ENCODE measurements at places on chromosomes 5 and 9. TPM values are rescaled to one million over a fixed set of nuclear protein-coding genes. Genes with fewer than 3 reads are reported as not detected.

The PIP5K1B gene
- total RNA-seq, result 0.47 TPM

The TMOD1 gene
- total RNA-seq, result 3.7 TPM

The PCDHGA1 gene
- 0.10 TPM for total RNA-seq

The SPDL1 gene
- total RNA-seq, result 11.5 TPM

The STK32A gene
- total RNA-seq, result not detected

DNA sequence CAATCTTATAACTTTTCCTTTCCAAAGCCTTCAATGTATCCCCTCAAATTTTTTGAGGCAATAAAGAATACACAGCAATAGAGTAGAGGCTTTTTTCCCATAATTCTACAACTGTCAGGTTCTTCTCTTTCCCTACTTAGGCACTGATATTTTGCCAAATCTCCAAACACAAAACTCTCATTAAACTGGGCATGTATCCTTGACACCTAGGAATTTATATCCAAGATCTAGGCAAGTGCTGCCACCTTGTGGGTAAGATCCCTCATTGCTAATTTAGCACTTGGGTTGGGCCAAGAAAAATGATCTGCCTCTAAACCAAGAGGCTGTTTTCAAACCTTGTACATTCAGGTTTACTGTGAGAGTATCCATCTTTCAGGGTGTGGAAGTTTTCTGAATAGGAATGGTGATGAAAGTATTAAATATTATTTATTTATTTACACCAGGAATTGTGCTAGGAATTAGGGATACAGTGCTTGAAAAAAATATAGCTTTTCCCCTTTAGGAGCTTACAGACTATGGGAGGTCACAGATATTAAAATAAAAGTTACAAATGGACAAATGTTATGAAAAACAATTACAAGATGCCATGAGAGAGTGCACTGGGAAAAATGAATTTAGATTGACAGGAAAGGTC is 17.6 kb downstream of the TSTD2 start:
- peak; percentile 74 for DNase-seq

DNA sequence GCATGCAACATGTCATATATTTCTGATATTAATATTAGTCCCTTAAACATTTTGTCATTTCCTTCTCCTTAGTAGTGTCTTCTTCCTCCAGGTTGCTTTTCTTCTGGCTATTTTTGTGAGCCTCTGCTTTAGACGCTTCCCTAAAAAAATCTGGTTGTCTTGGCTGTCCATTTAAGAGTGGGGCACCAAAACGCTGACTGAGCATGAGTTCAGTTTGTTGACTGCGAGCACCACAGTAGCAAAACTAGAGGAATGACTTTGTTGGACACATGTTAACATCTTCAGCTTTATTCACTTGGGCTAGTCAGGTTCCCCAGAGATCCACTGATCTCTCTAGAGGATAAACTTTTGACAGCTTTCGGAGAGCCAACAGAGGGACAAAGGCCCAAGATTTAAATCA is 19.3 kb upstream of the TEK start:
- no peak for DNase-seq

DNA sequence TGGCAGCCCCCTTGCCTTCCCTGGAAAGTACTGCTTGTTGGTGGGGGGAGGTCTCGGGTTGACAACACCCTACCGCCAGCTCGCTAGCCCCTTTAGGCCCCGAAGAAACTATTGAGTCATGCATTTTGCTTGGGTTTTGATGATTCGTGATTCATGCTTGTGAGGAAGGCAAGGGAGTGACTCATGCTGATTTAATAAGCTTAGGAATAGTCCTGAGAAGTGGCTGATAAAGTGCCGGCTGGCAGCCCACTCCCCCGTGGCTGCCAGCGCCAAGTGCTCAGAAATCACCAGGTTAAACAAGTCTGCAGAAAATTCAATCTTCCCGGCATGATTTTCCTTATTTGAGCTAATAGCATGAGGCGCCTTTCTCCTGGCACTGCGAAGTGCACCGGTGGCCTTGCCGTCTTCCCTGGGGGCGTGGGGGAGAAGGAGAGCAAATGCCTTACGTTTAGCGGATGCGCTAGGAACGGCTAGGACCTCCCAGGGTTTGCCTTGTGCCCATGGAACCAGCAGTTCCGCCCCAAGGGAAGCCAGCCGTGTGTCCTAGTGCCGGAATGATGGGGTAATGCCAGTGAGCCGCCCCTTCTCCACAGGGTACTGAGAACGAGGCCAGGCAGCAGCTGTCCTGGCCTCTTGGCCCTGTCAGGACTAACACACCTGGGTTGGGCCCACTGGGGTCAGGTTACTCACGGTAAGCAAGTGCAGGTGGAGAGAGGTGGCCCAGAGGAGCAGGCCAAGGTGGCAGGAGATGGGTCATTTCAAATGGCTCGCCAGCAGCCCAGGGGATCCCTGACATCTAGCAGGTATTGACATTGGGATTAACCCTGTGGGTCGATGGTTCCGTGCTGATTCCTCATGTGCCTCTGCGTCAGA is 151.9 kb downstream of the MACROH2A1 start:
- no peak for DNase-seq

- no peak for DNase-seq
Observed at GRCh38 chr5:97118261-97119006, 24.0 kb downstream of the LIX1 start.

DNA sequence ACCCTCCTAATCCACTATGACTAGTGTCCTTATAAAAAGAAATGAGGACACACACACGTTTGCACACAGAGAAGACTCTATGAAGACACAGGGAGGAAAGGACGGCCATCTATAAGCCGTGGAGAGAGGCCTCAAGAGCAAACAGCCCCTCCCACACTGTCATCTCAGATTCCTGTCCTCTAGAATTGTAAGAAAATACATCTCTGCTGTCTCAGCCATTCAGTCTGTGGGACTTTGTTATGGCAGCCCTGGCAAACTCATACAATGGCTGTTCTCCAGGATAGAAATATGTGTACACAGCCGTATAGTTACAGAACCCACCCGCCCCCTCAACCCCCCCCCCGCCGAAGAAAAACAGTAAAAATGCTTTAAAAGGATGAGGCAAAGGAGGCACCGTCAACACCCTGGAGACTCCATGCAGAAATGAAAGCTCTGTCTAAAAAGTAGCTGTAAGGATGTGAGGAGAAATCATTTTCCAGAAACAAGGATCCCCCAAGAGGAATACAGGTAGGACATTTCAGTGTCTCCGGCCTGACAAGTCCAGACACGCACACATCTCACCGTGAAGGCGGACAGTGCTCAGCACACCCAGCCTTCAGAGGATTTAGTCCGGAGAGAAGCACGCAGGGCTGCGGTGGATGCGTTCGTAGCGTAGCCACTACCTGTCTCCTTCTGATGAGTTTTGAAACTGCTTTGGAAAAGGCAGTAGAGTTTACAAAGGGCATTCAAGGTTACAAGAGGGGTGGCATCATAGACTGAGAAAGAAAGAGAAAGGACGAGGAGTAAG is 110.8 kb upstream of the ERCC6L2 start:
- no peak for DNase-seq

GRCh38 chr9:5556101-5556705 is 45.9 kb downstream of the PDCD1LG2 start:
- no peak for DNase-seq

DNA sequence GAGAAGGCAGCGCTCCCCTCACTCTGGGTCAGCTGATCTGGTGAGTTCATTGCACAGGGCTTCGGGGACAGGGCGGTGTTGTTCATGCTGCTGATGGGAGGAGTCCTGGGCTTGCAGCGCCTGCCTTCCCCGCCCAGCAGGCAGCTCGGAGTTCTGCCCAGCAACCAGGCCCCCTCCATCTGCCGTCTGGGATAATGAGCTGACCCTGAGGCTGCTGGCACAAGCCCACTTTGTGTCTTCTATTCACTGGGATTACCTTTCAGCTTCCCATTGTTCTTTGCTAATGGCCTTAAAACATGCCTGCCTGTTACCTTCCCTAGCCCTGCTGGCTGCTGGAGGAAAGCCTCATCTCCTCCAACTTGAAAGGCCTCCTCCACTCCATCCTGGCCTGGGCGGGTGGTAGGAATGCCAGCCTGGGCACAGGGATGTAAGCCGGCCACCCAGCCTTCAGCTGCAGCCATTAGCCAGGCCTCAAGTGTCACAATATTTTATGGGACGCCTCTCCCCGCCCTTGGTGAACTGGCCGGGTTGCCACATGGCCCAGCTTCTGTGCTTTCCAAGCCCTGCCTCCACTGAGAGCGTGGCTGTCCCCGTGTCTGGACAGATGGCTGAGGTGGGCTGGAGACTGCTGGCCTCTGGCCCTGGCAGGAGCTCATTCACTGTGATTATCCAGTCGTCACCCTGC is 70.4 kb downstream of the GADD45G start:
- no peak for DNase-seq

GRCh38 chr5:176535101-176535663 is 2.0 kb downstream of the RNF44 start:
- DNase-seq, result peak; percentile 40

GRCh38 chr5:168528521-168529373 is at the start of gene FBLL1:
Gene FBLL1, plus strand, starts transcription at chr5:168529305. Its CDS starts 200 bp downstream, at chr5:168529505.
- DNase-seq, result no peak

DNA sequence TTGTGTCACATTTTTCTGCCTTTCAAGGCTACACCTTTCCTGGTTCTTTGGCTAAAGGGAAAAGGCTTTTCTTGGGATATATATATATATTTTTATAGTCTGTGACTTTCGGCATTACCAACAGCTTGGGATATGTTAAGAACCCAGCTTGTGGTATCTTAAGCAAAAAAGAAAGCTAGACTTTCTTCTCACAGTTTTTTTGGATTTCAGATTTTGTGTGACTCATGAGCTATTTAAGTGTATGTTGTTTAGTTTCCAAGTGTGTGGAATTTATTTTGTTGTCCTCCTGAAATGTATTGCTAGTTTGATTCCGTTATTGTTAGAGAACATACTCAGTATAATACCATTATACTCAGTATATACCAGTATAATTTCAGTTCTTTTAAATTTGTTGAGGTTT is 64.8 kb downstream of the ERCC6L2 start:
- DNase-seq, result no peak

GRCh38 chr9:68530618-68531017 is 10.1 kb downstream of the TMEM252 start:
- DNase-seq, result no peak

DNA sequence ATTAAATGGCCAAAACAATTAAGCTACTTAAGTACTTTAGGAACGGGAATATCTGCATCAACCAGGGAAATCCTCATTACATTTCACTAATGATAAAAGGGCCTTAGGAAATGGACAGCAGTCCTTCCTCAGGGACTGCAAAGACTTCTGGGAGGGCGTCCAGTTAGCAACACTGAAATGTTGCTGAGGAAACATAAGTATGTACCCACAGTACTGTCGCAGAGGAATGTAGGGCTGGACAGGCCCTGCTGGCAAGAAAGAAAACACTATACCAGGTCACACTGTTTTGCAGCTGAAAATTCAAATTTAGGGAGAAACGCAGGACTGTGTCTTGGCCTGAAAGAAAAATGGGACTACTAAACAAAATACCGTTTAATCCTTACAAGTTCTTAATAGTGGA is 1.3 kb downstream of the C5orf15 start:
- DNase-seq, result no peak

DNA sequence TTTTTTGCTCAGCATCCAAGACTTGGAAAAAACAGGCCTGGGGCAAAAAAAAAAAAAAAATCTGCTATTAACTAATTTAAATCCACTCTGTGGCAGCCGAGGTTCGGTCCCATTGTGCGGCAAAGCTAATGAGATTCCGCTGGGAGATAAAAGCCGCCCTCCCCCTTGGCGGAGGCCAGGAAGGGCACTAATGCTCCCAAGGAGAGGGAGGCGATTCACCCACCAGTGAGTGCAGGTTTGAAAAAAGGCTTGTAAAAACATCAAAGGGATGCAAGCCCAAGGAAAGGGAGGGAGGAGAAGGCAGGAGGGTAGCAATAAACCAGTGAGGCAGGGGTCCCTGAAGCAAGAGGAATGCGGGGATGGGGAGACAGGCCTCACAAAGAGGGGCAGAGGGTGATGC is 129.5 kb upstream of the RAPGEF1 start:
- no peak for DNase-seq

- no peak for DNase-seq
Observed at GRCh38 chr5:180399401-180400215, 46.5 kb upstream of the GFPT2 start.

DNA sequence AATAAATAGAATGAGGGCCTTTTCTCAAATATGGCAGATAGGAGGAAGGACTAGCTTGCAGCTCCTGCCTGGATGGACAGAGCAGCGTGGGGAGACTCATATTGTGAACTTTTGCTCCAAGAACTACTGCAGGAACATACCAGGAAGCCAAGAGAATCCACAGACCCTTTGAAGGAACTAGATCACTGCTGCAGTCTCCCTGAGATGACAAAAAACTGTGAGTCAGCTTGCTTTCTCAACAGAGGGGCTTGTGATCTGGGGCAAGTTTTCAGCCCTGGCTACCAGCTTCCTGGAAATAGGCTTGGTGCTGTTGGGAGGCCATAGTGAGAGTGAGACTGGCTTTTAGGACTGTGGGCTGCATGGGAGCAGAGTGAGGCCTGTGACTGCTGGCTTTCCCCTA is 170.6 kb upstream of the TRIM32 start:
- no peak for DNase-seq

- no peak for DNase-seq
Observed at GRCh38 chr5:77697692-77698091, 59.2 kb upstream of the OTP start.

DNA sequence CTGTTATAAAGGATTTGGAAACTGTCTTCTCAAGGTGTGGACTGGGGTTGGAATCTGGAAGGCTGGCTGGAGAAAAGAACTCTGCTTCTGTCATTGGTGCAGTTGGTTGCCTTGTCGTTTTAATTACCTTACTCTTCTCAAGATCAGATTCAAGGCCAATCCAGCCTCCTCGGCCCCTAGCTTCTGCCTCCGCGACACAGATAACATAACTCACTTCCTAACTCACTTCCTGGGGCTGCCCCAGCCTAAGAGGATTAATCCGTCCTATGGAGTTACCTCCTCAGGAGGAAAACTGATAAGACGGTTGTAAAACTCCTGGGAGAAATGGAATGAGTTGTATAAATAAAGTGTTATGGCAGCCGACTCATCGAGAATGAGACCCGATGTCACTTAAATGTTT is 389.1 kb upstream of the WWC1 start:
- DNase-seq, result no peak

DNA sequence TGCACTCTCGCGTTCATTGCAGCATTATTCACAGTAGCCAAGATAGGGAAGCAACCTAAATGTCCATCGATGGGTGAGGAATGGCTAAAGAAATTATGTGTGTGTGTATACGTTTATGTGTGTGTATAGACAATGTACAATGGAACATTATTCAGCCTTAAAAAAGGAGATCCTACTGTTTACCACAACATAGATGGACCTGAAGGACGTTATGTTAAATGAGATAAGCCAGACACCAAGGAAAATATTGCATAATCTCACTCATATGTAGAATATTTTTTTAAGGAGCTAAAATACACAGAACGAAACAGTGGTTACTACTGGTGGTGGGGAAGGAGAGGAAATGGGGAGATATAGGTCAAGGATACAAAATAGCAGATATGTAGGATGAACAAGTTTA is 2.4 kb downstream of the KIF2A start:
- DNase-seq, result no peak

GRCh38 chr5:77893225-77893860 is 117.2 kb upstream of the TBCA start:
- no peak for DNase-seq

GRCh38 chr9:113990570-113990907 is 87.6 kb downstream of the AMBP start:
- no peak for DNase-seq

- DNase-seq, result no peak
Observed at GRCh38 chr9:109463924-109464625, 34.0 kb downstream of the PTPN3 start.

Measured in CD4-positive, CD25-positive, alpha-beta regulatory T cell (primary cell).